T-cell (primary cell): ENCODE measurements at places on chromosomes 4 and X.

DNA sequence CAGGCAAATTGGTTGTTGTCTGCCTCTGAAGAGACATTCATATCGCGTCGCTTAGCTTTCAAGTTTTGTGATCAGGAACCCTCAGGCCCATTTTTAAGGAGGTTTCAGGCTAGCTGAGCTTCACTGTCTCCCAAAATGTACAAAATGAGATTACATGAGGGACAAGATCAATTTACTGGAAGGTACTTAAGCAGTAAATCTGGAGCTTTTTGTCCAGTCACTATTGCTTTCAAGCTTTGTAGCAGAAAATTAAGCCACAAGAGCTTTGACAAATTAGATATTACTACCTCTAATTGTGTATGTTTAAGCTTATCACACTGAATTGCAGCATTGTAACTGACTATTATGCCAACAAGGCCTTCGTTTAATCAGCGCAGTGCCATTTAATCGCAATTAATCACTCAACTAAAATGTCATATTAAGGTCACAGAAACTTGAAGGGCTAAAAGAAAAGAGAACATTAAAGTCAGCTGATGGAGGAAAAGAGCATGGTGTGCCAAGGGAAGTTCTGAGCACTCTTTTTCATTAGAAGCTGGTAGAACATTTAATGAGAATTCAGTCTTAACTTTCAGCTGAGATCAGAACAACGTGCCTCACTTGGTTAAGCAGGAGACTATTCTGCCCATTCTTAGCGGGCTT, 353.0 kb downstream of the FBXO8 start:
- DNase-seq = no peak
- H3K4me3 ChIP-seq = no peak overlapping the region
- no peaks in the 10 kb centered on the region for H3K36me3 ChIP-seq
- H3K27ac ChIP-seq = no peak overlapping the region
- H3K27me3 ChIP-seq = no peaks in the 10 kb centered on the region

DNA sequence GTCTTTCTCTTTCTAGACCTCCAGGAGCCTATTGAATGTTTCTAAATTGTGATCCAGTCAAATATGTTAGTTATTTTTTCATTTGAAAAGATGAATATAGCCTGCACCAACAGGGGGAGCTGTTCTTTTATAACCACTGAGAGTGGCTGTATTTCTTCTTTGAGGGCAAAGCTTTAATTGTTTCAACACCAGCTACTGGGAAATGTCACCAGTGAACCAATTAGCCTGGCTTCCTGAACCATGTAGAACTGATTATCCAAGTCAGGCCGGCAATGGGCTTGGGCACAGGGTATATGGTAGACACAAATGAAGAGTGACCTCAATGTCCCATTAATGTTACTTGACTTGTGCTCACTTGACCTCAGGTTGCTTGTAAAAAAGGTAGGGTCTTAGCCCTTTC, 4.8 kb upstream of the DAPP1 start:
- peaks cover 3% of the 10 kb centered on the region for H3K27me3 ChIP-seq
- no peak overlapping the region for H3K4me3 ChIP-seq
- H3K36me3 ChIP-seq = no peaks in the 10 kb centered on the region
- H3K4me1 ChIP-seq = peaks cover 12% of the 10 kb centered on the region

DNA sequence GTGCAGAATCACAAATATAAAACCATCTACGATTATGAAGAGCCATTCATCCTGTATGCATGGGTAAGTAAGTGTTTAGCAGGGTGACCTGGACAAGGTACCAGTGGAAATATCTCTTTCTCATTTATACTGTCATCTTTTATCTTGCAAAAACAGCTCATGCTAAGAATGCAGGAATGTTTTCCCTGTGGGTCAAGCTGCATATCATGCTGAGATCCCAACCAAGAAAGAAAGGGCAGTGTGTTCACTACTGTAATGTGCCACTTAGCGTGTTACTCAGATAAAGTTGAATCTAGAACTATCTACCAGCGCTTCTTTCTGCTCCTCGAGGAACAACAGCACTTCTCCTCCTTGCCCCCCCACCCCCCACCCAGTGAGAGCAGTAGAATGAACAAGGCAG, 212.7 kb upstream of the TBL1X start:
- no peak overlapping the region for H3K4me3 ChIP-seq
- H3K27me3 ChIP-seq = no peaks in the 10 kb centered on the region
- H3K36me3 ChIP-seq = no peaks in the 10 kb centered on the region
- no peak for DNase-seq

- H3K27me3 ChIP-seq = no peaks in the 10 kb centered on the region
- no peak overlapping the region for H3K4me3 ChIP-seq
- no peak for DNase-seq
- H3K4me1 ChIP-seq = no peaks in the 10 kb centered on the region
- no peak overlapping the region for H3K27ac ChIP-seq
Measured at GRCh38 chr4:24024157-24024556, 134.3 kb upstream of the PPARGC1A start.

- no peak overlapping the region for H3K4me3 ChIP-seq
- no peak for DNase-seq
- H3K4me1 ChIP-seq = no peaks in the 10 kb centered on the region
Measured at GRCh38 chrX:11097933-11098332, 13.2 kb upstream of the HCCS start.

- no peaks in the 10 kb centered on the region for H3K27me3 ChIP-seq
- H3K27ac ChIP-seq = no peak overlapping the region
- H3K36me3 ChIP-seq = no peaks in the 10 kb centered on the region
- H3K4me3 ChIP-seq = no peak overlapping the region
Measured at GRCh38 chr4:100926039-100926717, 408.4 kb upstream of the EMCN start.

- no peak overlapping the region for H3K4me3 ChIP-seq
- no peaks in the 10 kb centered on the region for H3K36me3 ChIP-seq
- no peaks in the 10 kb centered on the region for H3K4me1 ChIP-seq
- H3K27me3 ChIP-seq = peaks cover 3% of the 10 kb centered on the region
- H3K27ac ChIP-seq = no peak overlapping the region
- DNase-seq = no peak
Measured at GRCh38 chr4:127601029-127601428, 31.7 kb upstream of the INTU start.

GRCh38 chrX:33086886-33087285, 124.5 kb downstream of the DMD start:
- no peaks in the 10 kb centered on the region for H3K4me1 ChIP-seq
- no peak overlapping the region for H3K27ac ChIP-seq
- no peak for DNase-seq
- no peaks in the 10 kb centered on the region for H3K36me3 ChIP-seq
- no peaks in the 10 kb centered on the region for H3K27me3 ChIP-seq
- H3K4me3 ChIP-seq = no peak overlapping the region

DNA sequence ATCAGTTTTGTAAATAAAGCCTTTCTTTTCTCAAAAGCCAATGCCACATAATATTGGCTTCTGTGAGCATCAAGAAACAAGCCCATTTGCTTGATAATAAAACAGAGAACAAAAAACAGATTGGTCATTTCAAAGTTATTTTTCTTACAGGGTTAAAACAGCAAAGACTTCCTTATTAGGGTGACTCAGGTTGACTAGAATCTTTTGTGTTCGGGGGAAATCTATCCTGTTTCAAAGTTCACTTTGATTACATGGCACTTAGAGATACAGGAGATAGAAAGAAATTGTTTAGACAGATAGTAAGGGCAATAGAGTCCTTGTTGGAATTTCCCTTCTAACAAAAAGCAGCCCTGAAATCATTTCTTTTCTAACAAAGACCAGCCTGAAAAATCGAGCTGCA, 170.0 kb upstream of the GLRA2 start:
- no peak overlapping the region for H3K4me3 ChIP-seq
- DNase-seq = no peak
- H3K27me3 ChIP-seq = no peaks in the 10 kb centered on the region
- H3K27ac ChIP-seq = no peak overlapping the region
- no peaks in the 10 kb centered on the region for H3K4me1 ChIP-seq
- H3K36me3 ChIP-seq = no peaks in the 10 kb centered on the region

DNA sequence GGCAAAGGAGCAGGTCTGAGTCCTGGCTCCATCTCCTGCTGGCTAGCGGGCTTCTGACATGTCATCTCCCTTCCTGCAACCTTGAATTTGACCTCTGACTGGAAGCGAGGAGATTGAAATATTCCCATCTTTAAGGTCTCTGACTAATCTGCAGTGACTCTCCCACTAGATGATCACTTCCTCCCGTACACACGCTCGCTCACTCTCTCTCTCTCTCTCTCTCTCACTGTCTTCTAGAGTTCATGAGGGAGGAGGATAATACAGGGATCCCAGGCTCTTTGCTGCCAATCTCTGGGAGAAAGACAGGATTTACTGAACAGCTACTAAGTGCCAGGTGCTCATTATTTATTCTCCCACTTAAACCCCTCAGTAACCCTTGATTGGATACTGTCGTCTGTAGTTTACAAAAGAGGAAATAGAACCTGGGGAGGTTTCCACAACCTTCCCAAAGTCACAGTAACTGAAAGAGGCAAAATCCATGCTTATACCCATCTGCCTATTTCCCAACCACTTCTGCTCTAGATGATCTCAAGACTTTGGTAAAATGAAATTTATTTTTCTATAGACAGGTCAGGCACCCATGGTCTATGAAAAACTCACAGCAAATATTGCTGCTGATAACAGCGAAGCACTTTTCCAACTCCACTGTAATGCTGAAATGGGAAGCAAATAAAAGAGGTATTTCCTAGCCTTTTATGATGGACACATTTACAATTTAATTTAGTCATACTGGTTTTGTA, 193.5 kb upstream of the C1QTNF7 start:
- no peak for DNase-seq
- H3K4me3 ChIP-seq = no peak overlapping the region
- H3K27me3 ChIP-seq = no peaks in the 10 kb centered on the region
- H3K36me3 ChIP-seq = no peaks in the 10 kb centered on the region
- H3K27ac ChIP-seq = peak overlapping the region; percentile 46

- no peak for DNase-seq
- no peak overlapping the region for H3K4me3 ChIP-seq
- H3K27me3 ChIP-seq = no peaks in the 10 kb centered on the region
Measured at GRCh38 chrX:124087000-124087746, 125.7 kb downstream of the STAG2 start.

DNA sequence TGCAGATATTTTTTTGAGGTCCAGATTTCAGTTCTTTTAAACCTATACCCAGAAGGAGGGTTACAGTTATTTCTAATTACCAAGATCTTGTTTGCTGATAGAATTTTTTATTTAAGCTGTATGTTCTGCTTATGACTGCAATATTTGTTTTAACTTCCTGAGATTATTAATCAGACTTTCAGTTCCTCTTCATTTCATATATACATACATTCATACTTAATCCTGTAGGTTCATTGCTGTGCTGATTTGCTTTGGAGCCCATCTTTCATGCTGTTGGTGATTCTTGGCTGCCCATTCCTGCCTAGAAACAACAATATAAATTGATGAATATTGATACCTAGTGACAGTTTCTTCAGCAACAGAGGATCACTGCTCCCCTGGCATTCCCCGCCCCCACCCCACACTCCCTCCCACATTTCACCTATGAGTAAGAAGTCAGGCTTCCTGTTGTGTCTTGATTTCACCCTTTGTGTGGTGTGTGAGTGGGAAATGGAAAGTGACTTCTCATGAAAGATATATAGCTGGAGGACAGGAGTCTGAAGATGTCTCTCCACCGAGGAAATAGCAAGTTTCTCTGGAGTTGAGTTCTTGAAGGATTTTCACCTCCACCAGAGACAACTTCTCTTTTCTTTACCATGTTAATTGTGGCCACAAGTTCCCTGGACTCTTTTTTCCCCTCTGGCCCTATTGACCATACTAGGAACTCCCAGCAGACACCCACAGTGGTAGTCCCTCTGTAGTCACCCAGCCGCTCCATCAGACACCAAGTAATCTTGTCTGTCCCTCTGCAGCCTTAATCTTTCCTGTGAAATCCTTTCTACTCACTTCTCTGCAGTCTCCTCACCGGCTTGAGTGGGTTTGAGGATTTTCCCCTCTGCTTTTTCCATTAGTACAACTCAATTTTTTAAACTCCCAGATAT, 118.4 kb downstream of the ASB9 start:
- H3K4me1 ChIP-seq = peaks cover 2% of the 10 kb centered on the region
- no peak overlapping the region for H3K27ac ChIP-seq
- no peaks in the 10 kb centered on the region for H3K36me3 ChIP-seq
- DNase-seq = no peak
- H3K4me3 ChIP-seq = no peak overlapping the region
- H3K27me3 ChIP-seq = no peaks in the 10 kb centered on the region
